ENCODE measurements at places on chromosomes 16 and 17.

GRCh38 chr16:69039333-69039941 is 66.0 kb upstream of the HAS3 start:
- DNase-seq, result no peak

DNA sequence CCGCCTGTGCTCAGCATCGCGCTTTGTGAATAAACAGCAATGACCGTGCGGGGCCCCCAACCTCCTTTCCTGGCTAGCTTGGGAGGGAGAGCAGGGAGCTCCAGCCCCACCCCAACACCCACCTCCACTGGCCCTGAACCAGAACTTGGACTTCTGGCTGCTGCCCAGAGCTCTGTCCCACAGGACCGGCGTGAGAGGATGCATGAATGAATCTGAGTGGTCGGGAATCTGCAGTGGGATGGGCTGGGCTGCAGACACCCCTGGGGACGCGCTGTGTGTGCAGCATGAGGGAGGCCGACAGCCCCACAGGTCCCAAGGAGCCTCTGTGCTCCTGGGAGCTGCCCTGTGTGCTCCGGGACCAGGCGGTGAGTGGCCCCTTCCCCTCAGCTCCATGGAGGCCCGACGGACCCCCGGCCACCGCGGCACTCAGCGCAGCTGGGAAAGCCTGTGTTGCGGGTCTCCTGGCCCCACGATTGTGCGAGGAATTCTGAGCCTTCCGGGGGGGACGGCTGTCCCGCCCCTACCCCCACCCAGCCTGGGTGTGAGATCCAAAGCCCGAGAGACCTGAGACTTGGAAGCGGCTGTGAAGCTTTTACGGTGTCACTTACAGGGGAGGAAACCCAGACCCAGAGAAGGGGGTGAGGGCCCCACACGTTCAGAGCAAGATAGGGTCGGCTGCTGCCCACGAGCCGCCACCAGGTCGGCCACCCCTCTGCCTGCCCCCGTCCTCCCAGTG is 5.4 kb downstream of the PIEZO1 start:
- no peak for DNase-seq

GRCh38 chr17:79137789-79138165 is 63.2 kb downstream of the ENGASE start:
- DNase-seq, result no peak

DNA sequence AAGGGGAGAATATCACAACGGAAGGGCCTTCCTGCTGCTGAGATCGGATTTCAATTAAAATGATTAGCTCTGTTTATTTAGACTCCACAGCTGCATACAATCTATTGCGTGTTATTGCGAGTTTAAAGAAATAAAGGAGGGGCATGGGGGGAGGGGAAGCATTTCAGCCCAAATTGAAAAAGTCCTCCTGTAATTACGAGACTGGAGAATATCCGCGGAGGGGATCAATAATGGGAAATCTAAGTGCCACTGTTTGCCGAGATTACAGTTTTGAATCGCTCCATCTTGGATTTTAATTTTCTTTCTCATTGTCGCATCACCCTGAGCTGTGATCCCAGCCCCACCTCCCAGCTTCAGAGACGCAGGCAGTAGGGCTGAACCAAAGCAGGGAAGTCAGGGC is 15.7 kb upstream of the RPL38 start:
- DNase-seq, result no peak

- no peak for DNase-seq
Observed at GRCh38 chr17:77460514-77461046, 319.8 kb downstream of the SEC14L1 start.

DNA sequence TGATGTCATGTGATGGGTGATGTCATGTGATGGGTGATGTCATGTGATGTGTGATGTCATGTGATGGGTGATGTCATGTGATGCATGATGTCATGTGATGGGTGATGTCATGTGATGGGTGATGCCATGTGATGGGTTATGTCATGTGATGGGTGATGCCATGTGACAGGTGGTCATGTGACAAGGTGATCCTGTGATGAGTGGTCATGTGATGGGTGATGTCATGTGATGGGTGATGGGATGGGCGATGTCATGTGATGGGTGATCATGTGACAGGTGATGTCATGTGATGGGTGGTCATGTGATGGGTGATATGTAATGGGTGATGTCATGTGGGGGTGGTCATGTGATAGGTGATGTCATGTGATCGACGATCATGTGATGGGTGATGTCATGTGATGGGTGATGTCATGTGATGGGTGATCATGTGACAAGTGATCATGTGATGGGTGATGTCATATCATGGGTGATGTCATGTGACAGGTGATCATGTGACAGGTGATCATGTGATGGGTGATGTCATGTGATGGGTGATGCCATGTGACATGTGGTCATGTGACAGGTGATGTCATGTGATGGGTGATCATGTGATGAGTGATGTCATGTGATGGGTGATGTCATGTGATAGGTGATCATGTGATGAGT is 17.2 kb downstream of the CD300LB start:
- peak; percentile 54 for DNase-seq

Data from mammary epithelial cell (primary cell).